HAP-1 (cell line): ENCODE measurements at places on chromosomes 5 and 9.

- no peak for DNase-seq
Measured at GRCh38 chr5:176185133-176185733, 53.0 kb upstream of the SIMC1 start.

DNA sequence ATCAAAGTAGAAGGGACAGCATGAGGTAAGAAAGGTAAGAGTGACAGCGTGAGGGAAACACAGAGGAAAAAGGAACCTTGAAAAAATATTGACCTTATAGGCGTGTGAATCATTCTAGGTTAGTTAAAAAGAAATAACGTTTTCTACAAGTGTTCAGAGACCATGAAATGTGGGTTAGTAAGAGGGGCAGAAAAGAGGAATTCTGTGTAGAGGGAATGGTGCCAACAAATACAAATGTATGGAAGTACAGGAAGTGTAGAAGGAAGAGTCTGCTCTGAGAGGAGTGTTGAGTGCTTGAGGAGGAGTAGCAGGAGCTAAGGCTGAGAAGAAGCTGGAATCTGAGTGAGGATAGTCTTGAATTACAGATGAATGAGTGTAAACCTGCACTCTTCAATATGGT, 418.6 kb upstream of the RIOK2 start:
- DNase-seq, result no peak

DNA sequence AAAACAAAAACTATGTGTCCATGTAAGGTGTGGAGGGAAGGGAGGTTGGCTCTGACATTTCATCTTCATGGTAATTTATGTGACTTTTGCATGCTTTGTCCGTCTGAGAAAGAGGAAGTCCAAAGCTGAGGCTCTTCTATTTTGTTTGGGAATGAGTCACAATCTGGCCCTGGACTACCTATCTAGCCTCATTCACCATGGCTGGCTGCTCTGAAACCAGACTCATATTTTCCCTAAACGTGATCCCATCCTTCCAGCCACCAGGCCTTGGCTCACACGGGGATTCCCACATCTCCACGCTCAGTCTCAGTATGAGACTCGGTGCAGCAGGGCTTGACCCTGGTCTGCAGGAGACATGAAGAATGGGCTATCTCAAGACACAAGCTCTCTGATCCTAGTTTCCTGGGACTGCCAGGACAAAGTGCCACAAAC, 672.8 kb downstream of the ACTL7B start:
- no peak for DNase-seq

- DNase-seq, result no peak
Measured at GRCh38 chr9:137355761-137356365, 53.8 kb upstream of the NRARP start.

GRCh38 chr5:41281215-41281810, 68.0 kb upstream of the C6 start:
- no peak for DNase-seq

GRCh38 chr9:135976944-135977343, 15.8 kb upstream of the UBAC1 start:
- DNase-seq, result no peak

GRCh38 chr5:120806202-120806601, 342.1 kb downstream of the PRR16 start:
- no peak for DNase-seq

- no peak for DNase-seq
Measured at GRCh38 chr5:42879291-42879690, 67.6 kb upstream of the SELENOP start.

DNA sequence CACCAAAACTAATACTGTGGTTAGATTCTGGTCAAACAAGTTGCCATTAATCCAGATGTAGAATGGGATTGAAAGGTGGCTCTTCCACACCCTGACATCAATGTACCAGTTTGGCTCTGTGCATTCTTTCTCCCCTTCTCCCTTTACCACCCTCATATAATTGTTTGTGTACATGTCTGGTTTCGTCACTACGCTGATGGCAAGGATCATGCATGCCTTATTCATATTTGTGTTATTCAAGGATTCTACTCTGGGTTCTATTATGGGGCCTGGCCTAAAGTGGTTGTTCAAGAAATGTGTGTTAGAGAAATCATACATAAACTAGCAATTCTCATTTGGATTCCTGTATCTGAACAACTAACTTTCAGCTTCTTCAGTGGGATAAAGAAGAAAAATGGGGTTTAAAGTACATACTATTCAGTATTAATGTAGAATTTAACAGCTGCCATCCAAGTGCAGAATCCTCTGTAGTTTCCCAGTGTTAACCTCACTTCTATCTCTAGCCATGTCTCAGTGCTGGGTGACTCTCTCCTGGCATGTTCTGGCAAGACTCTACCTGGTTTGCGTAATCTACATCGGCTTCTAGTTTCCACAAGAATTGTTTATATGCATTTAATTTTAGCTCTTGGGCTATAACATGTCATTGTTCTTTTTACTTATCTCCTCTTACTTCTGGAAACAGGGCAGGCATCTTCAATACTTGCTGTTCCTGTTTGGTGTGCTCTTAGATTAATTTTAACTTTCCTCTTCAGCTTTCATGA, 27.9 kb upstream of the CDKN2B start:
- DNase-seq, result no peak

- no peak for DNase-seq
Measured at GRCh38 chr9:123773783-123774182, 156.1 kb downstream of the DENND1A start.

DNA sequence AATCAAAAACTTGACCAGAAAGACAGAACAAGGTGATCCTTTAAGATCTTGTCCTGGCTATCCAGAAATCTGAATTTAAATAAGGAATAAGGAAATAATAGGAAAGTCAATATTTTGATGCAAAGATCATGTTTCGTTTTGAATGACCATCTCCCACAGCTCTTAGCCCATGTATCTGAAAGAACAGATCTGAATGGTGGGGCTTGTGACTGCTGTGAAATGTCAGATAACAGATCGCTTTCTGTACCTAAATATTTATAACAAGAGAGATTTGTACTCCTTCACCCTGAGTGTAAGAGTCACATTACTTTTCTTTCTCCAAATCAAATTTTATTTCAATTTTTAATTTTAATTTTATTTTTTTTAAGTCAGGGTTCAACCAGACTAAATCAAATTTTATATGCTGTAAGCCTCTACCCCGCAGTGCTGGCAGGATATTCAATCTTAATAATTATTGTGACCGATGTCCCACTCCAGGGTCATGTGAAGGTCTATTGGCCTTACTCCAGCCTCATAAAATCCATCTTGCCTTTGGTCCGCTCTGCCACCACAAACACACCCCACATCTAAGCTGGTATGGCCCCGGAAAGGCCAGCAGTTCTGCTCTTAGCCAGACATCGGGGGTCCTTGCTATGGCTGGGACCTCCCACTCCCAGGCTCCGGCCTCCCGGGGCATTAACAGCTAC, 7.0 kb upstream of the SLC26A2 start:
- no peak for DNase-seq

DNA sequence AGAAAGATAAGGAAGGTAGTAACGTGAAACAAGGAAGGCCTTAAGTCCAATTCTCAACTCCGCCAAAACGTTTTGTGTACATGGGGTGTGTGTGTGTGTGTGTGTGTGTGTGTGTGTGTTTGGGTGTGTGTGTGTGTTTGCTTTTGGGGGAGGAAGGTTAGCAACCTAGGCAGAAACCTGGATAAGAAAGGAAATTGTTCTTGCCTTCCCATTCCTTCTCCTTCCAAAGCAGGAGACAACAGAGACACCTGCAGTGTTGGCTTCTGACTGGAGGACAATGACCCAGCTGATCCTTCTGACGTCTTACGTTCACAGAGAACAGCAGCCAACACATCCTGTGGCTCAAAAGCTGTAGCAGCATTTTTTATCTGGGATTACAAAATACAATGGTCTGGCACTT, 4.1 kb upstream of the CCNG1 start:
- DNase-seq, result no peak
